ENCODE measurements at places on chromosomes 6 and 20.

DNA sequence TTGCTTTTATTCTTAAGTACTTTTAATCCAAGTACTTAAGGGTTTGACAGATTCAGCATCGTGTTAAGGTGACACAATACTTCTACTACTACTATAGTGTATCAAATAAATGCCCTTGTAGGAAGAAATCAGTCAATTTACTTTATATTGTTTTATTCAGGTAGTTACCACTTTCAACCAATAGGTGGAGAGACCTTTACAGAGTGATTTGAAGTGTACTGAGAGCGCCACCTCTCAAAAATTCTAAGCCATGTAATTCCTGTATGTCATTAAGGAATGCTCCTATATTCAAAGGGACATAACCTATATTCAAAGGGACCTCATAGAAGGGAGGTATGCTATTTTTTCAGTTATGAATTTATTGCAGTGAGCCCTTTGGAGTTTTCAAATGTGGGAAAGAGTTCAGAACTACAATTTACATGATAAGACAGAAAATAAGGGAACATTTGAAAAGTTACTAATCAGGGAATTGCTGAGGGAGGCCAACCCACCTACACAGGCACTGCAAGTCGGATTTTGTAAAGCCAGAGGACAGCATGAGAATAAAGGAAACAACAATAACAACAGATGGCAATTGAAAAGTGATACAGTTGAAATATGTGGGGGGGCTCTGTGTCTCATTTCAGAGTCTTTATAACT lies 955.6 kb downstream of the TBC1D32 start:
- DNase-seq, result no peak

- no peak for DNase-seq
Observed at GRCh38 chr20:47998736-47999135, 213.5 kb upstream of the SULF2 start.

DNA sequence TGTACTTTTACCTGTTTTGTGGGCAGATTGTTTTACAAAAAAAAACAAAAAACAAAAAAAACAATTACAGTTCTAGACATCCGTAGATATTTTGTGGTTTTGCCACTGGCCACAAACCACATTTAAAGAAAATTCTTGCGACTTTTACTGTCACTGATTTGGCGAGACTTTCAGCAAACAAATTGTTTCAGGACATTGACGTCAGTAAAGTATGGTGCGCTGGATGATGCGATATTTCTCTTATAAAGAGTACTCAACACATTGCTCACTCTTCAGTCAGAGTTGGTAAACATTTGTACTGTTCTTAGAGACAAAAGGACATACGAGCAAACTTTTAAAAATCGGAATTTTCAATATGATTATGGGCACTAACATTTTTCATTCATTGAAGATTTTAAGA lies 229.8 kb downstream of the HAO1 start:
- DNase-seq, result no peak

DNA sequence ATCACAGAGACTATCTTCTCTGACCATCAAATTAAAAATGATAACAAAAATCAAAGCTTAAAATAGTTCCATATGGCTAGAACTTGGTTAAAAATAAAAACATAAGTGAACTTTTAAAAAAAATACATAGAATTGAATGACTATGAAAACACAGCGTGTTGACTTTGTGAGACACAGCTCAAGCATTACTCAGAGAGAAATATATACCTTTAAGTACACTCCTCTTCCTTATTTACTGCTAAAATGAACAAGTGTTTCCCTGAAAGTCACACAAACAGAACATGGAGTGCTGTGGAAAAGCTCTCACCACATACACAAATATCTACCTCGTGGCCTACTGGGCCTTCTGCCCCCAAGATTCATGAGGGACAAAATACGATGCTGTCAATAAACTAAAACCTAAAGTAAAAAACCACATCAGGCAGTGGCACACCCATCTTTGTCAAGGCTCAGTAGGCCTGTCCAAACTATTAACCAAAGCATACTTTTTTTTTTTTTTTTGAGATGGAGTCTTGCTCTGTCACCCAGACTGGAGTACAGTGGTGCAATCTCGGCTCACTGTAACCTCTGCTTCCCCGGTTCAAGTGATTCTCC lies 7.5 kb downstream of the FAXC start:
- DNase-seq, result no peak

GRCh38 chr20:41366546-41367392 lies at the start of gene EMILIN3:
TSS of gene EMILIN3 (minus strand) at chr20:41366818. CDS start at chr20:41366634, 184 bp downstream.
- no peak for DNase-seq

- no peak for DNase-seq
Observed at GRCh38 chr20:38021087-38021772, 12.0 kb downstream of the TTI1 start.

GRCh38 chr6:140281767-140282166 lies 907.3 kb upstream of the CITED2 start:
- no peak for DNase-seq

DNA sequence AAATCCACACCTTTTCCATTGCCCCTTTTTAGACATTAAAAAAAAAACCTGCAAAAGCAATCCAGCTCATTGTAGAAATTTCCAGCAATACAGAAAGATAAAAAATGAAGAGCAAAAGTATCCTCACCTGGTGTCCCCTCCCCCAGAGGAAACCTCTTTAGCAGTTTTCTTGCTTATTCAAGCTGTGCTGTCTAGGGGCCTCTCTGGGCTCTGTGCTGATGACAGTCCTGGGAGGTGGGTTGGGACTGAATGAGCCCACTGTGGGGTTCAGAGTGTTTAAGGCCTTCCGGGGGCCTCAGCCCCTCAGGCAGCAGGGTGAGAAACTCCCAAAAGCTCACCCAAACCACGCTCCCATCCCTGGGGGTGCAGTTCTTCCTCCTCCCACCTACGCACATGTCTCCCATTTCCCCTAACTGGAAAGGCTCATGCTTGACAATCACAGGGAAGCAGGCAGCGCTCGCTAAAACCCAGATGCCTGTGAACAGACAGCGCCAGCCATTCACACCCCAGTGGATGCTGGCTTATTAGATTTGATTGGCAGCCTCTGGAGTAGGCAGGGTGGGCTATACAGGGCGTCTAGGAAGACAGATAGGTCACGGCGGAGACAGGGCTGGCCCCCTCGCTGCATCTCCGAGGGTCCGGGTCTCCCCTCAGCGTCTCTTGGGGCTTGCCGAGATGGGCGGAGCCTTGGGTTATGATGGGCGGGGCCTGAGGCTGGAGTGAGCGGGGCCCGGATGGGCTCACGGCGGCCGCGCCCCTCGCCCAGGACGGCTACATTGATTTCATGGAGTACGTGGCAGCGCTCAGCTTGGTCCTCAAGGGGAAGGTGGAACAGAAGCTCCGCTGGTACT lies 4.6 kb downstream of the GUCA1A start:
- peak; percentile 52 for DNase-seq

DNA sequence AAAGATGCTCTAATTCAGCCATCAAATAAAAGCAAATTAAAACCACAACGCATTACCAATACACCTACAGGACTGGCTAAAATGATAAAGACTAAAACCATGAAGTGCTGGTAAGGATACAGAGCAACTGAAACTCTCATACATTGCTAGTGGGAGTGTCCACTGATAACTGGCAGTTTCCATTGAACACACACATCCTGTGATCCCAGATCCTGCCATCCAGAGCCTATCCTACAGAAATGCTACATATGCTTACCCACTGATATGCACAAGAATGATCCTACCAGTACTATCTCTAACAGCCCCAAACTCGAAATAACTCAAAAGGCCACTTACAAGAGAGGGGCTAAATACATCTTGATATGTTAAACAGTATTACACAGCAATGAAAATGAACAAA lies 81.0 kb downstream of the FYN start:
- DNase-seq, result no peak

DNA sequence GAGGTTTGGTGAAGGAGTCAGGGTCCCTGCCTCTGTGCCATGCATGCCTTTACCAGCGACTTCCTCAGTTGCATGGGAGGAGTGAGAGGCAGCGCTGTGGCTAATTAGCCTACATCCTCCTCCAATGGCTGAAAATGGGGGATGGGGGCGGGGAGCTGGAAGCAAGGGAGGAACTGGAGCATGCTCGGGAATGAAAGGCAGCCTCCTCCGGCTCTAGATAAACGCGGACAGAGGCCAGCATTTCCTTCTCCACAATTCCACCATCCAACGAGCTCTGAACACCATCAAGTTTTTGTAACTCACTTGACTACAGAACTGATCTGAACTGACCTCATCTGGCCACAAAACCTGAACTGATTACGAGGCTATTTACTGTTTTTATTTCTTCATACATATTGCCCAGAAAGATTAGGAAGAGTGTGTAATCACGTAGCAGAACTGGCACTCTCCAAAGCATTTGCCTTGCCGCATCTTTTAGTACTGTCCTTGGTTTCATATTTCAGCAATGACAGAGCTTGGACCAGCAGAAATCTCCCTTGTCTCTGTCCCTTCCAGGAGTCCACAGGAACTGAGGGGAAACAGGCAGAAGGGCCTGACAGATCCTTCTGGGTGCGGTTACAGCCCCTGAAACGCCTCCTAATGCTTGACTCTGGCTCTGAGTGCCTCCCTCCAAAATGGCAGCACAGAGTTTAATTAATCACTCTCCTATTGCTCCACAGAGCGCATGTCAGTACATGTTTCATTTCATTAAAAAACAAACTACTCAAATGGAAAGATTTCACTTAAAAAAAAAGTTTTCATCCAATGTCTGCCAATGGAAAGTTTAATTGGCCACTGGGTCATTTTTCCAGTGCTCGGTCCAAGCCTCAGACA lies 58.2 kb upstream of the TRAF3IP2 start:
- no peak for DNase-seq

DNA sequence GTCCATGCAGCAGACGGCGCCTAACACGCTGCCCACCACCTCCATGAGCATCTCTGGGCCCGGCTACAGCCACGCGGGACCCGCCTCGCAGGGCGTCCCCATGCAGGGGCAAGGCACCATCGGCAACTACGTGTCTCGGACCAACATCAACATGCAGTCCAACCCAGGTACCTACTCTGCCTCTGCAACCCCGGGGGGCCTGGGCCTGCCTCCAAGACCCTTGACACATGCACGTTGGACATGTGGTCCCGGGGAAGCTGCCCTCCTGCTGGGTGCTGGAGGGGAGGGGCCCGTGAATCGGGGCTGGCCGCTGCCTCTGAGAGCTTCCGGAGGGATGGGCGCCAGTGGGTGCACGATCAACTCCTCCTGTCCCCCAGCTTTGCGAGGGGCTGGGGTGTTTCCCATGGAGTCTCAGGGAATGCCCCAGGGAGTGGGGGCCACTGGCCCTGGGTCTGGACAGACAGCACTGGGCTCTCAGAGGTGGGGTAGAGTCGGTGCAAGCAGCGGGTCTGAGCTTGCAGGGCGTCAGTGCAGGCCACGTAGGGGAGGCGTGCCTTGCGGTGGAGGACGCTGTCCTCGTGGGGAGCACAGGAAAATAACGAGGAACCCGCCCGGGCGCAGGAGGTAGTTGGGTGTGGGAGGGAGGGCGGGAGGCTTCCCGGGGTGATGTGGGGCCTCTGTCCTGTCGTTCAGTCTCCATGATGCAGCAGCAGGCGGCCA lies 19.4 kb downstream of the SS18L1 start:
- DNase-seq, result no peak

DNA sequence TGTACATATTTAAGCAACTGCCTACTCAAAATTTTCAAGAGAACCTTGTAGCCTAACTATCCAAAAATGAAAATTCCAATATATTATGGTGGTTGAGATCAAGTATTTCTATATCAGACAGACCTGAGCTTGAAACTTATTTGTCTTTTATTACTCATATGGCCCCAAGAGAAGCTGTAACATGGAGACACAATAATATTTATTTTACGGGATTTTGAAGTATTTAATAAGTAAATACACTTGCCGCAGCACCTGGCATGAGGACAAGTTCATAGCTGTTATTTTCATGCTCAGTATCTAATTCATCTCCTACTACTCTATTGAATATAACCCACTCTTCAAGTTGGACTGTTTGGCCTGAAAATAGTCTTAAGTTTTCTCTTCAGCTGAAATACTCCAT lies 28.0 kb downstream of the PTPRK start:
- no peak for DNase-seq

DNA sequence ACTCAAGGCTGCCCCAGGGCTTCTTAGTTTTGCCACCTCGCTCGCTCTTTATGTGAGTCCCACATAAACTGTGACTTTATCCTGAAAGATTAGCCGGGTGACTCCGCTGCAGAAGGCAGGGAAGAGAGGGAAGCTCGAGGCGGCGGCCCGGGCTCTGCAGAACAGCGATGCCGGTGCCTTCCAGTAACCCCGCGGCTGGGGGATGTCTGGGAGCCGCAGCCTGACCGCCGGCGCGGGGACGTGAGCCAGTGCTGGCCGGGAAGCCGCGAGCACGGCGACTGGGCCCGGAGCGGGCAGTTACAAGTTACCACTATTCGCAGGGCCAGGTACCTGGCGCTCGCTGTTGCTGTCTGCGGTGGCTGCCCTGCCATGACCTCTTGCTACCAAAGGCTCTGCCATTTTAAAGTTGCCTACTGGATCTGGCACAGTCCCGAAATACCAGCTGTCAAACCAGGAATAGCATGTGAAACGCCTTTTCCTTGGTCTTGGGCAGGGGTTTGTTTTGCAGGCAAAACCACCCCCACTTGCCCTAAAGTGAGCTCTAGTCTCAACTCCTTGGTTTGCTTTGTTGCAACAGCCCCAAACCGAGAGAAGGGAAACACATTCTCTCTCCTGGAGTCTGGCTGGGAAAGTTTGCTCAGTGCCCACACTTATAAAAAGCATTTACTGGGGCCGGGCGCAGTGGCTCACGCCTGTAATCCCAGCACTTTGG lies 124.0 kb upstream of the SLC2A12 start:
- DNase-seq, result peak; percentile 41

GRCh38 chr6:130222775-130223174 lies at the start of gene SAMD3:
TSS of gene SAMD3 (minus strand) at chr6:130222951. CDS start at chr6:130215273, 7,678 bp downstream.
- no peak for DNase-seq

GRCh38 chr6:24990236-24990845 lies 54.6 kb upstream of the RIPOR2 start:
- no peak for DNase-seq

- no peak for DNase-seq
Observed at GRCh38 chr6:31305703-31306219, 33.9 kb upstream of the HLA-C start.

DNA sequence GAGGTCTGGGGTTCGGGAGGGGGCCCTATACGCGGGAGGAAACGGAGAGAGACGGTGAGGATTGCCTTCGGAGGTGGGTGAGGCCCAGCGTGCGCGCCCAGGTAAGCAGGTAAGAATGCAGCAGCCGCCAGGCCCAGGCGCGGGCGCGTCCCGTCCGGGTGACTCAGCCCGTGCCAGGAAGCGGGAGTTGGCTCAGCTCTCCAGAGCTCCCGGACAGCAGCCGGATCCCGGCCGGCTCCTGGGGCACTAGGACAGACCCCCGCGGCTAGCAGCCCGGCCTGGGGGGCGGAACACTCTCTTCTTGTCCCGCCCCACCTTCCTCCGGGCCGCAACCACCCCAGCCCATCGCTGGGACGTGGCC lies 1.5 kb upstream of the MDFI start:
- no peak for DNase-seq

GRCh38 chr6:11632795-11633511 lies 95.4 kb downstream of the TMEM170B start:
- DNase-seq, result no peak

DNA sequence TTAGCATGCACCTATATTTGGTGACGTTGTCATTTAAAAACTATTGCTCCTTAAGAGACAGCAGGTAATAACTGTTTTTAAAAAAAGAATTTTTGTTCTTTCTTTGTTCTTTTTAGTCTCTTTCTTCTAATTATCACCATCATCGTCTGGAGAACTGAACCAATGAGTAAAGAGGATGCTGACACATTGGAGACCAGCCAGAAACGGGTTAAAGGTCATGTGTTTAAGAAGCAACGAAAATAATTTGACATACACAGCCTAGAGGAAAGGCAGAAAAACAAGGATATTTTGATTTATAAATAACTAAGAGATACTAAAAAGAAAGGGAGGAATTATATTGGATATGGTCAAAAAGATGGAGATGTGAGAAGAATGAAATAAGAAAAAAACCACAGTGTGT lies 19.2 kb upstream of the FYN start:
- DNase-seq, result no peak

All from caudate nucleus (tissue), 63 donors.